ENCODE measurements at places on chromosomes 12 and 14. TPM values are rescaled to one million over a fixed set of nuclear protein-coding genes. Genes with fewer than 3 reads are reported as not detected.

The TAS2R8 gene
- total RNA-seq = 0.45 TPM

The ANO2 gene
- total RNA-seq = not detected

The DTX3 gene
- 16.9 TPM for total RNA-seq

The PEX5 gene
- total RNA-seq = 126 TPM

The NAV3 gene
- total RNA-seq = 121 TPM

Measured in fibroblast of the aortic adventitia (primary cell).